ENCODE measurements at places on chromosomes 4 and X. TPM values are rescaled to one million over a fixed set of nuclear protein-coding genes. Genes with fewer than 3 reads are reported as not detected.

DNA sequence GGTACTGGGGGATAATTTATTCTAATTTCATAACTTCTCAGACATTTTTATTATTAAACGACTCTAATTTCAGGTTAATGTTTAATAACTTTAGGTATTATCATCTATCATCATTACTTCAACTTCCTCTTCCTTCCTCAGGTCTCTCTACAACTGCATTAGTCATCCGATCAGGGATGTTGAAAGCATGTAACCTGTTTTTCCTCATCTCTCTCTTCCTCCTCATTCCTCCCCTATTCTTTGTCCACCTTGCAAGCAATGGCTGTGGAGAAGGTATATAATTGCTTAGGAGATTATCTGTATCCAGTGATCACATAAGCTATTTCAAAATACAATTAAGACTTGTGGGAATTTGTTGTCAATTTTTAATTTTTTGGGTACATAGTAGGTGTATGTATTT lies 632.6 kb upstream of the DIAPH2 start:
- no peak overlapping the region for H3K27ac ChIP-seq
- H3K4me1 ChIP-seq: no peaks in the 10 kb centered on the region
- H3K27me3 ChIP-seq: no peaks in the 10 kb centered on the region
- no peak for DNase-seq
- H3K4me3 ChIP-seq: no peak overlapping the region

The TRIM2 gene
- 16.4 TPM for polyA plus RNA-seq

DNA sequence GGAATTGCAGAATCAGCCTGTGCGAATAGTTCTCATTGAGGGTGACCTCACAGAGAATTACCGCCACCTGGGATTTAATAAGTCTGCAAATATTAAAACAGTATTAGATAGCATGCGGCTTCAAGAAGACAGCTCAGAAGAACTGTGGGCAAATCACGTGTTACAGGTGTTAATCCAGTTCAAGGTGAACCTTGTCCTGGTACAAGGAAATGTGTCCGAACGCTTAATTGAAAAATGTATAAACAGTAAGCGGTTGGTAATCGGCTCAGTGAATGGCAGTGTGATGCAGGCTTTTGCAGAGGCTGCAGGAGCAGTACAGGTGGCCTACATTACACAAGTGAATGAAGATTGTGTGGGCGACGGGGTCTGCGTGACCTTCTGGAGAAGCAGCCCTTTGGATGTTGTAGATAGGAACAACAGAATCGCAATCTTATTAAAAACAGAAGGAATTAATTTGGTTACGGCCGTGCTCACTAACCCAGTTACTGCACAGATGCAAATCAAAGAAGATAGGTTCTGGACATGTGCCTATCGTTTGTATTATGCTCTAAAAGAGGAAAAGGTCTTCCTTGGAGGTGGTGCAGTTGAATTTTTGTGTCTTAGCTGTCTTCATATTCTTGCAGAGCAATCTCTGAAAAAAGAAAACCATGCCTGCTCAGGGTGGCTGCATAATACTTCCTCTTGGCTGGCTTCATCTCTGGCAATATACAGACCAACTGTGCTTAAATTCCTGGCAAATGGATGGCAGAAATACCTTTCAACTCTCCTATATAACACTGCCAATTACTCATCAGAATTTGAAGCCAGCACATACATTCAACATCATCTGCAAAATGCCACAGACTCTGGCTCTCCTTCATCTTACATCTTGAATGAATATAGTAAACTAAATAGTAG lies 10.7 kb downstream of the BBS12 start:
- peak; percentile 60 for DNase-seq
- no peak overlapping the region for H3K4me3 ChIP-seq
- peak overlapping the region; percentile 62 for H3K27ac ChIP-seq
- peaks cover 7% of the 10 kb centered on the region for H3K4me1 ChIP-seq
- no peaks in the 10 kb centered on the region for H3K27me3 ChIP-seq

GRCh38 chr4:70704931-70705182 lies 16.5 kb downstream of the UTP3 start:
- no peak for DNase-seq
- no peaks in the 10 kb centered on the region for H3K36me3 ChIP-seq
- peak overlapping the region; percentile 93 for H3K27ac ChIP-seq
- H3K27me3 ChIP-seq: no peaks in the 10 kb centered on the region
- peaks cover 11% of the 10 kb centered on the region for H3K4me1 ChIP-seq
- peak overlapping the region; percentile 79 for H3K4me3 ChIP-seq
